Hindlimb muscle (tissue), 1 donor: ENCODE measurements at places on chromosomes 3 and 15. TPM values are rescaled to one million over a fixed set of nuclear protein-coding genes. Genes with fewer than 3 reads are reported as not detected.

DNA sequence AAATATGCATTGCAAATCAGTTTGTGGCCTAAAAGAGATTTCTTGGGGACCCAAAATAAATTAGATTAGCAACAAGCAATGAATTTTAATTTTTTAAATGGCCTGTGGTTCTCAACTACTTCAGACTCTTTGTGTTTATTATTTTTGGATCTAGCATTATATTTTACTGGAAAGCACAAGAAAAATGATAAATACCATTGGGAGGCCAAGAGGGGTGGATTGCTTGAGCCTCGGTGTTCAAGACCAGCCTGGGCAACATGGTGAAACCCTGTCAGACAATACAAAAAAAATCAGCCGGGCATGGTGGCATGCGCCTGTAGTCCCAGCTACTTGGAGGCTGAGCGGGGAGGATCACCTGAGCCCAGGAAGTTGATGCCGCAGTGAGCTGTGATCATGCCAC lies 13.6 kb downstream of the LACTB start:
- DNase-seq, result no peak

DNA sequence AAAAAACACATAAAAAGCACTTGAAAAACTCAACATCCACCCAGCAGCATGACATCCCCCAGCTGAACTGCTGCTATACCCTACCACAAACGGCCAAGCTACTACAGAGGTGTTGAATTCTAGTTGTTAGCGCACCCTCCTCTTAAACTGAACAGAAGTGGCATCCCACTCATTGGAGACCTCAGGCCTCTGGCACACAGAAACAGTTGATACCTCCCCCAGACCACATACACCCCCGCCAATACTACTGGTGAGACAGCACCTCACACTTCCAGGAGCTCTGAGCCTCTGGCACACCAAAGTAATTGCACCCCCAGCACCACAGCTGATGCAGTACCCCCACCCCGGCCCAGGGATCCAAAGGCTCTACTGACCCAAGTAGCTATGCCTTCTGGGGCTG lies 190.2 kb downstream of the SCAPER start:
- no peak for DNase-seq

DNA sequence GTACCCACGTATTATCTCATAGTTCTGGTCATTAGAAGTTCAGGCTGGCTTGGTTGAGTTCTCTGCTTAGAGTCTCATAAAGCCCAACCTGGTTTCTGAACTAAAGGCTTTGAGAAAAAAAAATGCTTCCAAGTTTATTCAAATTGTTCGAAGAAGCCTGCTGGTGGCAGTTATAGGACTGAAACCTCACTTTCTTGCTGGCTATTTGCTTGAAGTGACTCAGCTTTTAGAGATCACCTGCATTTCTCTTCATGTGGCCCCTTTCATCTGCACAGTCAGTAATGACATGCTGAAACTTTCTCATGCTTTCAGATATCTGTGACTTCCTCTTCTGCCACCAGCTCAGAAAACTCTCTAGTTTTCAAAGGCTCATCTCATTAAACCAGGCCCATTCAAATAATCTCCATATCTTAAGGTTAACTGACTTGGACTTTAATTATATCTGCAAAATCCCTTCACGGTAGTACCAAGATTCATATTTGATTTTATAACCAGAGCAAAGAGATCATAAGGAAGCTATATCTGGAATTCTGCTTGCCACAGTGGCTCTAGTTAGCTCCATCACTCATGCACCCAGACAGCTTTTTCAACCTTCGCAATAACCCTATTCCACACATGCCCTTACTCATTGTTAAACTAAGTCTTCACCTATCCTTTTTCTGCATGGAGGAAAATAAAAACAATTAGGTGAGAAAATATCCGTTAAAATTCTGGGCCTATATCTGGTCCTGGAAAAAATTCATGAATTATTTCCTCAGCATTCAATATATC lies 433.8 kb upstream of the CBLB start:
- no peak for DNase-seq

DNA sequence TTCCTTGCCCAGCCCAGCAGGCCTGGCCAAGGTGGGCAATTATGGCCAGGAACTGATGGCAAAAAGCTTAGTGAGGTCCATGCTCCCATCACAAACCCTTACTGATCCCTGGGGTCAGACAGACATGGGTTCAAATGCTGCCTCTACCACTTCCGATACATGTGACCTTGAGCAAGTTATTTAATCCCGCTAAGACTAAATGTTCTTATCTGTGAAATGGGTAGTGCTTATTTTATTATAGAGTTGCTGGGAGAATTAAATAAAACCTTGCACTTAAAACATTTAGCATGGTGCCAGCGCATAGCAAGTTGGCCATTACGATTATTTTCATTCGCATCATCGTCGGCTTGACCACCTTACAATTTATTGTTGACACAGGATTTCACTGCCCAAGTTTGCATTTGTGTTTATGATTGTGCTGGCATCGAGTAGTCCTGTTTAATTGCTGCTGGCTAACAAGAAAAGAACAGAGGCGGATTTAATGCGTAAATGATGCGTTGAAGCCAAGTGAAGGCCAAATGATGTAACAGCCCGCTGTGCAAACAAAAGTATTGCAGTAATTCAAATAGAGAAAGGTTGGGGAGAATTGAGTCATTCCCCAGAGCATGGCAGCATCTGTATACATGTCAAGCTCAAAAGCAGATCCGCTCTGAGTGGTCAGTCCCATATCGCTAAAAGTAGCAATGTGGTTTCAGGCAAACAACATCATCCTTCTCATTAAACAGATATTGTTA lies 7.3 kb upstream of the FURIN start:
- DNase-seq, result no peak

DNA sequence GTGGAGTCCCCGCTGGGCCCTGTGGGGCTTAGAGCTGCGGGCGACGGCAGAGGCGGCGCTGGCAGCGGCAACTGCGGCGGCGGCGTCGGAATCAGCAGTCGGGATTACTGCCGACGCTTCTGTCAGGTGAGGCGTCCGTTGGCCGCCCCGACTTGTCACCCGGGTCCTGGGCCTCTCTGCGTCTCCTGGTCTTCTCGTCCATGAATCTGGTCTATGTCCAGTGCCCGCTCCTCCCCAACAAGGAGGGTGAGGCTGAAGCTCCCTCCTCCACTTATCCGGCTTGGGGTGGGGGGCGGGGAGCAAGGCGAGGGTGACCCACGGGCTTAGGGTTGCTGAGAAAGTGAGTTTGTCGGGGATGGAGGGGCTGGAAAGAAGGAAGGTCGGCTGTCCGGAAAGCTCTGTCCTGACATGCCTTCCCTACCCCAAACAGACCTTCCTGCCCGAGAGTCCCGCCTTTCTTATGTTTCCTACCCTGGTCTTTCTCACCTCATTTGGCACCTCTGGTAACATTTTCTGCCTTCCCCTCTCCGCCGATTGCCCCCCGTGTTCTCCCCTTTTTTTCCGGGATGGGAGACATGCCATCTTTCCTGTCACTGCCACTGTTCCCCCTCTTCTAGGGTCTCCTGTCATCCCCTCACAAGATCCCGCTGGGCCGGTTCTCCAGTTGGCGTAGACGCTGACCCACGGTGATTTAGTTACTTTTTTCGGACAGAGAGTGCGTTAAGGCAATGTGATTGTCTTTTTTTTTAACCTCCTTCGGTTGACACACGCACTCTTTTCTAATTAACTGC lies 520 bp downstream of the ZNF654 start:
- DNase-seq, result no peak

Gene IL20RB
- 0.97 TPM for polyA plus RNA-seq

Gene ARPP21
- 242 TPM for polyA plus RNA-seq

- no peak for DNase-seq
Observed at GRCh38 chr3:38524141-38524739, 28.1 kb downstream of the EXOG start.

GRCh38 chr15:59437142-59437816 lies 707 bp upstream of the FAM81A start:
- no peak for DNase-seq

Gene ACTRT3
- 2.1 TPM for polyA plus RNA-seq

Gene CACNA2D3
- 2.4 TPM for polyA plus RNA-seq

GRCh38 chr3:184965639-184966430 lies 153.9 kb downstream of the VPS8 start:
- no peak for DNase-seq

DNA sequence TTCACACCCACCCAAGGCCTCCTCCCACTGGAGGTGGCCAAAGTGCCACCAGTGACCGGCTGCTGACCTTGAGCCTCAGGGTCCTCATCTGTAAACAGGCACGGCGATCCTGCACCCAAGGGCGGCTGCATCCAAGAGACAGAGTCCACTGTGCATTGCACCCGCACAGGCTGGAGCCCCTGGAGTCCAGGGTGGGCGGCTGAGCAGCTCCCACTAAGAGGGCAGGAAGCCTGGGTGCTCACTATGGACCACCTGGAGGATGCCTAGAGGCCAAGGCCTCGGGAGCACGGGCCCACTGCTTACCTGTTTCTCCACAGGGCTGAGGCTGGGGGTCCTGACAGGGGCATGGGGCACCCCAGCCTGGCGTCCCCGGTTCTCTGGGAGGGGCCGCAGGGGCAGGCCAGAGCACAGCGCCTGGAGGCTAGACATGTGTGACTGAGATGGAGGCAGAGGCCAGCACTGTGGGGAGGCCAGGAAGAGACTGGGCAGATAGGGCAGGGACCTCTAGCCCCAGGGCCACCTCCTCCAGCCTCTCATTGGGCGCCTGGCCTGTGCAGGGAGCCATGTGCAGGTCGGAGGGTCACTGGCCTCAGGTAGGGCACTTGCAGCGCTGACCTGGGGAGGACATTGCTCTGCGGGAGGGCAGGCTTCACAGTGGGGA lies at the start of gene UROC1:
Gene UROC1 (minus strand): TSS at position 483 of the 661 bp plus-strand sequence. CDS start 54 bp downstream, at position 429.
- DNase-seq, result no peak

- DNase-seq, result no peak
Observed at GRCh38 chr3:113546414-113546893, 14.1 kb downstream of the SIDT1 start.

Gene GOLGA8T
- polyA plus RNA-seq, result not detected

- peak; percentile 30 for DNase-seq
Observed at GRCh38 chr3:66336333-66336766, 115.5 kb downstream of the SLC25A26 start.

GRCh38 chr15:36756707-36757106 lies 177.3 kb downstream of the CDIN1 start:
- DNase-seq, result no peak

DNA sequence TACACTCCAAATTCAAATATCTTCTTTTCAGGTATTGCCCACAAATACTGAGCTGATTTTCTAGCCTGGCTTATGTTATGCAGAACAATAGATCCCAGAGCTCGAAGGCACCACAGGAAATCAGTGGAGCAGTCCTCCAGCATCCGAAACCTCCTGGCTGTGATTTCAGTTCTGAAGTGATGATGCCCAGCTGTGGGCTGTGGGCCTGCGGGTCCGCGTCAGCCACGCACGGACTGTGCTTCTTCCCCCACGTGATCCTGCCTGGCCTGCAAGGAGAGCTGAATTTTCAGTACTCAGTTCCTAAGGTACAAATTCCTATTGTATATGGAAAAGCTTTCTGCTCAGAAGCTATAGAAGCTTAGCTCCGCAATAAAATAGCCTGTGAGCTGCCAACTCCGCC lies 96.2 kb downstream of the OCA2 start:
- no peak for DNase-seq

GRCh38 chr3:49882166-49882565 lies 12.5 kb upstream of the CAMKV start:
- peak; percentile 75 for DNase-seq

- DNase-seq, result no peak
Observed at GRCh38 chr3:95312650-95313049, 1249.8 kb downstream of the NSUN3 start.

Gene MNS1
- polyA plus RNA-seq, result 5.1 TPM

DNA sequence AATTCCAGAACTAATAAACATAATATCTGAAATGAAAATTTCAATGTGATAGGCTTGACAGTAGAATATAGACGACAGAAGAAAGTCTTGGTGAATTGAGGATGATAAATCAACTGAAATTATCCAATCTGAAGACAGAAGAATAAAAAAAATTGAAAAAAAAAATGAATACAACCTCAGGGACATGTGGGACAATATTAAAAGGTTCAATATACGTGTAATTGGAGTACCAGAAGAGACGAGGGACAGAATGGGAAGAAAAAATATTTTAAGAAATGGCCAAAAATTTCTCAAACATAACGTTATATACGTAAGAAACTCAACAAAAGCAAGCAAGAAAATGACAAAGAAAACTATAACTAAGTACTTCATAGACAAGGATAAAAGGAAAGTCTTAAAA lies 43.3 kb upstream of the HCLS1 start:
- no peak for DNase-seq

Gene BFSP2
- polyA plus RNA-seq, result not detected

Gene UTS2B
- polyA plus RNA-seq, result 0.19 TPM

- no peak for DNase-seq
Observed at GRCh38 chr3:73848173-73848906, 223.6 kb upstream of the PDZRN3 start.

Gene RAB6B
- 9.7 TPM for polyA plus RNA-seq
